Activated T-cell treated with anti-CD3 and anti-CD28 coated beads for 4 hours (primary cell): ENCODE measurements at places on chromosomes 7 and 10.

GRCh38 chr10:65940816-65941662, 984.8 kb upstream of the LRRTM3 start:
- no peak for DNase-seq

DNA sequence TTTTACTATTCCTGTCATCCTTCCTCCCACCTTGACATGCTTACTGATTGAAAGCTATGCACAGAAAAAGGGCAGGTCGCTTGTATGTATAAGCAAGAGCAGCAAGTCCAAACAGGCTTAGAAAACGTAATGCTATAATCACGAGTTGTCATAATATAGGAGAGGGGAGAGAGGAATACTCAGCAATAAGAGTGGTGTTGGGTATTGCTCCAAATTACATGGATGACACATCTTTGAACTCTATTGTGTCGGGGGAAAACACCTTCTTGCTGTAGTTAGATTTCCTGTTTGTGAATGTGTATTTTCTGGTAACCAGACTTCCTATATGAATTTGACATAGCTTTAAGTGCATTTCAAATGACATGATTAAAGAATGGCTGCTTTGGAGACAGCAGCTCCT, 7.5 kb downstream of the MET start:
- no peak for DNase-seq

DNA sequence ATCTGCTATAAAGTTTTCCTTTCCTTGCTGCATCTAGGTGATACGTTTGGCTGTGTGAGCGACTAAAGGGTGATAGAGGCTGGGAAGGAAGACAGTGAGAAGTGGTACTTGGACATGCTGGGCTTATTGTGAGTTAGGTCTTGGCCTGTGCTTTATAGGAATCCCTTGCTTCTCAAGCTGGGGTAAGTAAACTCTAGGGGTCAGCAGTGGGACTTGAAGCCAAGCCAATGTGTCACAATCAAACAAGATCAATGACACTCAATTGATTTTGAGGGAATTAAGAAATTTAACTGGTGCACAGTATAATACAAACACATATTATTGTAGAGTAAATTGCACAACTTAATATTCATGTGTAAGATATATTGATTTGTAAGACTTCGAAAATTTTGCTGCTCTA, 155.8 kb upstream of the AOAH start:
- no peak for DNase-seq

- no peak for DNase-seq
These were observed 645.0 kb downstream of the SORCS1 start for GRCh38 chr10:106519376-106520030.

- DNase-seq, result no peak
These were observed 441 bp downstream of the CCDC186 start for GRCh38 chr10:114173603-114173920.

DNA sequence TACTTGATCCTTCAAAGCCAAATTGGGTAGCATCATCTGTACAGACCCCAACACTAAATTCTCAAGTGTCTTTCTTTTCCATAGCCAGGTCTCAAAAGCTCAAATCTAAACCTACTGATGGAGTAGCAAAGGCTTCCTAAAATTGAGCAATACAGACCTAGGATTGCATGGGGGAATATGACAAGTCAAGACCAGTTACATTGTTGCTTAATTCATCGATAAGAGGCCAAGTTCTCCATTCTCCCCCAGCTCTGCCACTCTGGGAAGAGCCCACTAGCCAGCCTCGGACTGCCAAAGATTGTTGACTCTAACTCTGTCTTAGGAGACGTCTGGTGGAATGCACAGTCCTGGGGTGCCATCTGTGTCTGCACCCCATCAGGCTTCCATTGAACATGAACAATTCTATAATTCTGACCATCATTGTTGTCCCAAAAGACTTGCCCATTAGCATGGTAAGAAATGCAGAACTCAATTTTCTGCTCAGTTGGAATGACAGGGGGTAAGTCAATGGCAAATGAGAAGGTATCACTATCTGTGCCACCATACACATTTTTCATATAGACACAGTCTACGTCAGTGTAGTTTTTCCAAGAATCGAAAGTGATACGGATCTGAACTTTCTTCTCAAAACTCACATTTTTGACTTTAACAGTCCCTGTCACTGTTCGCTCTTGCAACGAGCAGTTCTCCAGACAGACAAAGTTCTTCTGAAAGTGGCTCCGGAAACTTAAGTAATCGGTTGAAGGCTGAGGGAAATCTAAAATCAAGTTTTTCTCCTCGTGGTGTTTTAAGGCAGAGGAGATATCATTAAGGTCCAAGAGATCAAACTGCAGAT, 2.9 kb downstream of the PPP1R3C start:
- no peak for DNase-seq

GRCh38 chr10:21083861-21084260, 186.8 kb upstream of the NEBL start:
- no peak for DNase-seq

DNA sequence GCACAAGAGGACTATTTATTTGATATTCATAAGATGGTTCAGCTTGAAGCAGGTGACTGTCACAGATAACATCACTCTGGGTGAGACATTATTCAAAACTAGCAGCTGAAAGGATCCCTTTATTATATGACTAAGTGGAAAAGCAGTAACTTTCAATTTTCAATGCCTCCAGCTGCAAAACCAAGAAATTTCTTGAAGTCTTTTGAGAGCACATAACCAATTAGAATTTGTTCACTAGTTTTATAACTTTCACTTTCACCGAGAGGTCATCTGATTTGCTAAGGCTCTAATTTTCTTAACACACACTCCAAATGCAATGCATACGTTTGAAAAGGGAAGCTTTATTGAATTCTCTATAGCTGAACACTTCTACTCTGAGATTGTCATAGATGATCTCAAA, 88.6 kb upstream of the KLF14 start:
- no peak for DNase-seq

- no peak for DNase-seq
These were observed 25.7 kb downstream of the NUB1 start for GRCh38 chr7:151367284-151367683.

DNA sequence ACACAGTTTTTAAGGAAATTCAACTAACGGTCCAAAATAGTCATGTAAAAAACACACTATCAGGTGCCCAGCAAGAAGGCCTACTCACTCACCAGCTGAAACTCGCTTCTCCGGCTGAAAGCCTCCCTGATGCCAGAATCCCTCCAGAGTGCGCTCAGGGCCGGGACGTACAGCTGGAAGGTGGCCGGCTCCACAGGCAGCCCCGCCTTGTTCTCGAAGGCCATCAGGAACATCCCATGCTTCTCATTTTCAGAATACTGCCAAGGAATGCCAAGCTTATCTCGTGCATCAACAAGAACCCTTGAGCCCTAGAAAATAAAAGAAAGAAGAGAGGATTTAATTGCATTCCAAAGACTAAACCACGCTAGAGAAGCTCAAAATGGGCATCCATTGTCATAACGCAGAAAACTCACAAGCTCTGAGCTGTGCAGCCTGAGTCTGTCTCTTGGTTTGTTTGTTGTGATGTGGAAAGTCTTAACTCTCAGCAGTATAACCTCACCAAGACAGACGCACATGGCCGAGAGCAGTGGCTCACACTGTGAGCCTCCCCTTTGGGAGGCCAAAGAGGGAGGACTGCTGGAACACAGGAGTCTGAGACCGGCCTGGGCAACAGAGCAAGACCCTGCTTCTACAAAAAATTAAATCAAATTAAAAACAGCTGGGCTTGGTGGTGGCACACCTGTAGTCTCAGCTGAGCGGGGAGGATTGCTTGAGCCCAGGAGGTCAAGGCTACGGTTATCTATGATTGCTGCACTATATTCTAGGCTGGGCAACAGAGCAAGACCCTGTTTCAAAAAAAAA, 49.1 kb downstream of the GNA12 start:
- DNase-seq, result no peak
